Right forelimb (tissue), 1 donor: ENCODE measurements at places on chromosomes 12 and 14.

DNA sequence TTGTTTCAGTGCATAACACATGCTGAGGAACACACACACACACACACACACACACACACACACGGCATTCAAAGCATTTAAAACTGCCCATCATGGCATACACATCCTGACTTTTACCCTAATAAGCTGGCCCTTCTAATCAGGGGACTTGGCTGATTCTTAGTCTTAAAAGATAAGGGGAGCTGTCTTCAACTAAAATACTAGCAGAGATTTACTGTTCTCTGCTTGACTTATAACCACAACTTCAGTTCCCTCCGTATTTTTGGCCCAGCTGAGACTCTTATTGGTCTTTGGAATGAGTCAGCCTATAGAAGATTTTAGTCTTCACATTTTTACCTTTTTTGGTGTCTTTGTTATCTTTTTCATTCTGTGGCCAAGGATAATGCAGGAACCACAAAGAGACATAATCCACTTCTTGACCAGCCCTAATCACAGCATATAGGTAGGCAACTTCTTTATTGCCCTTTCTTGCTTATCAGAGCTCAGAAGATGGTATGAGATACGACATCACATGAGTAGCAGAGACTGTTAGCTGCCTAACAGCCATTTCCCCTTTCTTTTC lies 25.1 kb upstream of the SLC8A3 start:
- DNase-seq = no peak

GRCh38 chr14:97705976-97706375 lies 908.8 kb downstream of the VRK1 start:
- DNase-seq = no peak

DNA sequence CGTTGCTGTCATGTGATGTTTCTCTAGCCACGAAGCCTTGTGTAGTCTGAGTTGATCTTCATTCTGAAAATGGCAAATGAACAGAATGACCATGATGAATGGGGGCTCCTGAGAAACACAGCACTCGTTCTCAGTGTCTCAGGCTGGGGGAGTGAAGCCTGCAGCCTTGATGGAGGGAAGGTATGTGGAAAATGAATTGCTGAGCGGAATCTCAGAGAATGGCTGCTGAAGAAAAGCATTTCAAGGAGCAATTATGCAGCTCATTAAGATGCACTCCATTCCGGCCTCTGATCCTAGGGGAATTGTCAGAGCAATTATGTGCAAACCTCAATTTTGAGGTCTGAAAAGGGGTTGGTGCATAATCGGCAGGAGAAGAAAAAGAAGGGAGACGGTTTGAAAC lies 167.1 kb downstream of the CHST11 start:
- no peak for DNase-seq

DNA sequence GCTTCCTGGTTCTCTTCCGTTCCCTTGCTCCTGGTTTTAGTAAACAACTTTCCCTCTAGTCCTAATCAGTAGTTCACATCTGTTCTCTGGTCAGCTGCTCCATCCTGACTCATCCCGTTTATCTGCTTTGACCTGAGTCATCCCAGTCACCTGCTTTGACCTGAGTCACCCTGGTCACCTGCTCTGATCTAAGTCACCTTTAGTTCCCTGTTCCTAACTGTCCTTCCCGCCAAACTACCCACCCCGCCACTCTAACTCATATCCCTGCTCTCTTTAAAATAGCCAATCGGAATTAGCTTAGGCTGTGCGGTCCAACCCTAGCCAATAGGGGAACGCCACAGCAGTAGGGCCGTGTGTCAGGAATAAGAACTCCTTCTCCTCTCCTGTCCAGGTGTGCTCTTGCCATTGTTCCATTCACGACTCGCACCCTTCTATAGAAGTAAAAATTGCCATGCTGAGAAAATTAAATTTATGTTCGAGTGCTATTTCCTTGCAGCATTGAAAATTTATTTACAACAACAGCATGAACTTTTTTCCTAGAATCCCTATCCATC lies 3.1 kb upstream of the ANKRD33 start:
- DNase-seq = no peak

- DNase-seq = no peak
Observed at GRCh38 chr12:68665016-68665569, 21.7 kb upstream of the NUP107 start.

GRCh38 chr14:96511667-96512066 lies 9.5 kb downstream of the PAPOLA start:
- DNase-seq = no peak

- no peak for DNase-seq
Observed at GRCh38 chr14:86912709-86913108, 1080.3 kb downstream of the GALC start.

DNA sequence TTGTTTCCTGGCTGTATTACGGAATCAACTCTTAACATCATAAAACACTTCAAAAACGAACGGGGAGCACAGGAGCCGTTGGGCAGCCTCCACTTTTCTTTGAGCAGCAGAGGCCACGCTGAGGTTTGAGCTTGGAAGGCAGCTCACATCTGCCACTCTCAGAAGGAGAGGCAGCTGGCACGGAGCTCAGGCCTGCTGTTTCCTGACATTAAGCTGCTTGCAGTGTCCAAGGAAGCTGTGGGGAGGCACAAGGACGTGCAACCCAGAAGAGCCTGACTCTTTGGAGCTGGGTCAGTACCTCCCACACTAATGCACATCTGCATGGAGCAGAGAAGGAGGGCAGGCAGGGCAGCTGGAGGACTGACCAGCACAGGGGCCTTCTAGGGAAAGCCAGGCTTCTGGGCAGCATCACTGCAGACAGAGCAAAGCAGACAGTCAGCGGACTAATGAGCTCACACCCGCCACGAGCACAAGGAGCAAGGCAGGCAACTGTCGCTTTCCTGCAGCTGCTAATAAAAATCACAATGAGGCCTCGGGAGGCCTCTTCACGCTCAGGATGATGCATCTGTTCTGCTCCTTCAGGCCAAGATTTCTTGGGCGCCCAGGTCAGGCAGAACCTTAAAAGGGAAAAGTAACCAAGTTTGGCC lies 211.1 kb downstream of the GLT1D1 start:
- peak; percentile 47 for DNase-seq

- no peak for DNase-seq
Observed at GRCh38 chr12:107179871-107180270, 86.5 kb upstream of the CRY1 start.

DNA sequence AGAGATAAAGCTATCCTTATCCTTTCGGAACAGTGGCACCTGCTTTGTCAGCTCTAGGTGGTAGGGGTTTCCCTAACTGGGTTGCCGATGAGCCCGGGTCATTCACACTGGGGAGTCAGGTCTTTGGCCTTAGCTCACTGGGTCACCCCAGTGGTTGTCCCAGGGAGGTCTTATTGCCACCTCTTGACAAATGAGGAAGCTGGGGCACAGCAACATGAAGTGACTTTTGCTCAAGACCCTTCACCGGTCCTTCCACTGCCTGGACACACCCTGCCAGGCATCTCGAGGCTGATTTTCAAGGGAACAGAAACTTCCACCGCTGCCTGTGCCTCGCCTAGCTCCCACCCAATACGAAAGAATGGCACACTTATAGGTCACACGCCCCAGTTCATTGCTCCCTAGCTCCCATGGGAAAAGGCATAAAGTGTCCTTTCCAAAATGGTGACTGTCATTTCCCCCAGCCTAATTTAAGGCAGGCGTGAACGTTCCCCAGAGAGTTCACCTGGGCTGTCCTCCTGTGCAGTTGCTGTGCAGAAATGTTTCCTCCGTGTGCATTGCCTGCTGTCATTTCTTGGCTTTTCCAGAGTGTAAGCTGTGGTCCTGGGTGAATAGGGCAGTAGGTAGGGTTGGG lies 156.1 kb upstream of the CCND2 start:
- DNase-seq = no peak

DNA sequence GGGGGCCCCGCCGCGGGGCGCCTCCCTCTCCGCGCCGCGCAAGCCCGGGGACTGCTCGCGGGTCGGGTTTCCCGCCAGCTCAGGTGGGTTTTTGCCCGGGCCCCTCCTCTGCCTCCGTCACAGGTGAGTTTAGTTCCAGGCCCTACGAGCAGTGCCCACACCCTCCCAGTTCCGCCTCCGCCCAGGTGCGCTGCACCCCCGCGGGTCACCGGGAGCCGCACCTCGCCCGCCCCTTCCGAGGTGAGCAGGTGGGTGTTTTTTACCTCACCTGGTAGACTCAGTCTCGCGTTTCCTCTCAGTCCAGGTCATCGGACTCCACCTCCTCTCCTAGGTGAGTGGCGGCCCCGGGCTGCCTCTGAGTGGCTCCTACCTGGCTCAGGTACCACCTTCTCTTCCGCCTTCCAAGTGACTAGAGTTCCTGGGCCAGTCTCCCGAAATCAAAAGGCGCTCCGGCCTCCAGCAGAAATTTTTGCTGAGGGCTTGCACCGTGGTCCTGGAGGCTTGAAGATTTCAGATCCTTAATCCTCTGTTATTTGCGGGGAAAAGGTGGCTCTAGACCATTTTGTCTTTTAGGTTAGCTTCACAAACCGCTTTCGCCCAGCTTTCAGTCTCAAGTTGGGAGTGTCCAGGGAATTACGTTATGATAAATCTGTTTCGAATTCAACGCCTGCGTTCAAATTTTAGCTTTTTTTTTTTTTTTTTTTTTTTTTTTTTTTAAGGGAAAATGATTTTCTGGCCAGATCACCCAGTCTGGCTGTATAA lies at the start of gene TMEM30B:
Gene TMEM30B (minus strand): TSS at position 153 of the 762 bp plus-strand sequence. CDS start 191 bp downstream, outside the sequence.
- DNase-seq = peak; percentile 55

DNA sequence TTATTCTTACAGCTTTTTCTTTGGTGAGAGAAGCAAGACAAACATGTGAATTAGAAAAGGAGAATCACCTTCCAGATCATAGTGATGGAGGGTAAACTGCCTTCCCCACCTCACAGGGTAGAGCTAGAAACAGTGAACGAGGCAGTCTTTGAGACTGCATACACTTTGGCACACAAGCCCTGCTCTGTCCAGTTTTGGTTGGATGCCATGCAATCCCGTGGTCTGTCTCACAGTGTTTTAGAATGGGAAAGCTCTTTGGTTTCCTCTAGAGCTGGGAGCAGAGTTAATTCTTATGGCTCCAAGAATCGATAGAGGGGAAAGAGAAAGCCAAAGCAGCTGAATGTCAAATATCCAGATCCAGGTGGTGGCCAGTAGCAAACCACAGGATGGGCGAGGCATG lies 21.9 kb downstream of the TDP1 start:
- DNase-seq = no peak

DNA sequence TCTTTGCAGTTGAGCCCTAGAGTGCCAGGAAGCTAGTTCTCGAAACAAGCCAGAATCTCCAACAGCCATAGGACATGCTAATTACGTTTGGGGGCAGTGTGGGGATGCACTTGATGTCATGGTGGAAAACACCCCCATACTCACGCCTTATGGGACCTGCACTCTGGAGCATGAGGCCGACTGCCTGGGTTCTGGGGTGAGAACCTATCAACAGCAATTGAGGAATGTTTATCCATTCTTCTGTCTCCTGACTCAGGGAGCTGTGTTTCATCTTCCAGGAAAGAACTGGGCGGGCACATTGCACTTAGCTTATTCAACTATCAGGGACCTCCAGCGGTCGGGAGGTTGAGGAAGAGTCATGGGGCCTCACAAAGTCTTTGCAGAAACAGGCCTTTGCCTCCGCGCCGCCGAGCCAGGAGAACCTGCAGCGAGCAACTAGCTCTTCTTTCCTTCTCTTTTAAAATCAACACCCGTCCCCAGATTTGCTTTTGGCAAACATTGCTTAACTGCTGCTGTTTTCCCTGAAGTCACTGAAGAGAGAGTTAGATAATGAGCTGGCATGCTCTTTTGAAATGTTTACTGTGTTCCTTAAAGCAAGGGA lies 226.1 kb upstream of the DIO3 start:
- no peak for DNase-seq

DNA sequence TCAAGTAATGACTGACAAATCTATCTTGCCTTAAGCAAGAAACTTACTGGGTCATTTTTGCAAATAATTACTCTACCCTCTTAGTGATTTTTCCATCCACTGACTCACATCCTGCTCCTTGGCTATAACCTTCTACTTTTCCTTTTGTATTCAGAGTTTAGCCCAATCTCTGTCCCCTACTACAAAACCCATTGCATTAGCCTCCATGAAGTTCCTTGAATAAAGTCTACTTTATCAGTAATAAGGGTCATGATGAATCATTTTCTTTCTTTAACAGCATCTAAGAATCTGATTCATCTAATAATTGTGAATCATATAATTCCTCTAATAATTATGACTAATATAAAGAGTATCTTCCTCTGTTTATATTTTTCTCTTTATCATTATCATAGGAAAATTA lies 132.6 kb downstream of the NTS start:
- no peak for DNase-seq

DNA sequence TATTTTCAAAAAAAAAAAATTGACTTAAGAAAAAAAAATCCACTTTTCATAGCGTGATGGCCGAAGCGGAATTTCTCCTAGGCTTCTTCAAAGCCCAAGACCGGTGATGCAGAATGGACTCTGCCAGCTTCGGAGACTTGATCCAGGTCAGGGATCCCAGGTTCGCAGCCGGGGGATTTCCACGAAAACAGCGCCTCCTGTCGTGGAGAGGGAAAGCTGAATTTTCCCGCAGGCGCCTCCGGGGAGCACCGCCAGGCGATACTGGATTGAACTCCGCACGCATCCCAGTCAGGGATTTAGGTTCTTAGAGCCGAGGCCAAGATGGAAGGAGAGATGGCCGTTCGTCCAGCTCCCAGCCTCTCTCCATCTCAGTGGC lies 2.1 kb downstream of the TTC6 start:
- no peak for DNase-seq

GRCh38 chr14:51614707-51615106 lies 37.0 kb upstream of the FRMD6 start:
- no peak for DNase-seq

GRCh38 chr14:88106377-88106776 lies 101.4 kb downstream of the GPR65 start:
- no peak for DNase-seq

GRCh38 chr12:130702966-130703732 lies 12.9 kb downstream of the RIMBP2 start:
- DNase-seq = peak; percentile 16

GRCh38 chr12:76866726-76867125 lies 12.1 kb downstream of the CSRP2 start:
- peak; percentile 69 for DNase-seq

DNA sequence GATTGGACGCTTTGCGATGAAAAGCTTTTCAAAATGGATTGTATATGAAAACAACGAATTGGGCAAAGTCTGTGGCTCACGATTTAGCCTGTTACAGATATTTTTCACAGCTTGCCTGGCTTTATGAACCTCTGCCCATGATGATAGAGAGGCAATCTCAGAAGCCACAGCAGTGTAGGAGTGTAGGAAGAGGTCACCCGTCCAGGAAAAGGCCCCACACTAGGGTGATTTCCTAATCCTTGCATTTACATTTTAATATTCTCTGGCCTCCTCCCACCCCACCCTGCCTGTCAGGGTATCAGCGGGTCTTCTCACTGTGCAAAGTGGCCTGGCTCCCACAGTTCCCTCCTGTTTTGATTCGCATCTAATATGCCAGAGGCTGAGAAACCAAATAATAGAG lies 81.8 kb upstream of the FOXN3 start:
- DNase-seq = peak; percentile 2

DNA sequence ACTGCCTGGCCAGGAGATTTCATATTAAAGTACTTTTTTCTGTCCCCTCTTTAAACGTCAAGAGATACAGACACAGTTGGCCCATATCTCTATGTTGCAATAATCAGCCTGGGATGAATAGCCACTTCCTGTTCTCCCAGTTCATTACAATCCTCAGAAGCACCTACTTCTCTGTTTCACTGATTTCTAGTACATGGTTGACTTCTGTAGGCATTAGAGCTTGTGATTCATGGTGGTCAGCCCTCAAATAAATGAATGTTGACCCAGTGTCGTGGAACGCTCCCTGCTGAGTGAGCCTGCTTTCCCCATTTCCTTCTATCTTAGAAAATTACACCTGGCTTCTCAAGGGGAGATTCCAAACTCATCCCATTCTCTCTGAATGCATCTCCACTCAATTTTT lies 416.7 kb downstream of the PDZRN4 start:
- DNase-seq = no peak

GRCh38 chr14:100844082-100844408 lies 18.1 kb downstream of the MEG3 start:
- no peak for DNase-seq
